ENCODE measurements at places on chromosomes 6 and 20. TPM values are rescaled to one million over a fixed set of nuclear protein-coding genes. Genes with fewer than 3 reads are reported as not detected.

C6orf132 gene
- not detected for total RNA-seq

- DNase-seq = no peak
- H3K4me1 ChIP-seq = peaks cover 17% of the 10 kb centered on the region
- H3K36me3 ChIP-seq = peaks cover 2% of the 10 kb centered on the region
These were observed 989 bp downstream of the FITM2 start for GRCh38 chr20:44309763-44310663.

HLA-DPB1 gene
- 24.5 TPM for total RNA-seq

GRCh38 chr6:152353440-152353839 lies 283.7 kb downstream of the SYNE1 start:
- H3K4me3 ChIP-seq = no peak overlapping the region
- H3K4me1 ChIP-seq = no peaks in the 10 kb centered on the region
- no peak overlapping the region for H3K27ac ChIP-seq
- H3K36me3 ChIP-seq = peaks cover 10% of the 10 kb centered on the region
- H3K27me3 ChIP-seq = no peaks in the 10 kb centered on the region

DNA sequence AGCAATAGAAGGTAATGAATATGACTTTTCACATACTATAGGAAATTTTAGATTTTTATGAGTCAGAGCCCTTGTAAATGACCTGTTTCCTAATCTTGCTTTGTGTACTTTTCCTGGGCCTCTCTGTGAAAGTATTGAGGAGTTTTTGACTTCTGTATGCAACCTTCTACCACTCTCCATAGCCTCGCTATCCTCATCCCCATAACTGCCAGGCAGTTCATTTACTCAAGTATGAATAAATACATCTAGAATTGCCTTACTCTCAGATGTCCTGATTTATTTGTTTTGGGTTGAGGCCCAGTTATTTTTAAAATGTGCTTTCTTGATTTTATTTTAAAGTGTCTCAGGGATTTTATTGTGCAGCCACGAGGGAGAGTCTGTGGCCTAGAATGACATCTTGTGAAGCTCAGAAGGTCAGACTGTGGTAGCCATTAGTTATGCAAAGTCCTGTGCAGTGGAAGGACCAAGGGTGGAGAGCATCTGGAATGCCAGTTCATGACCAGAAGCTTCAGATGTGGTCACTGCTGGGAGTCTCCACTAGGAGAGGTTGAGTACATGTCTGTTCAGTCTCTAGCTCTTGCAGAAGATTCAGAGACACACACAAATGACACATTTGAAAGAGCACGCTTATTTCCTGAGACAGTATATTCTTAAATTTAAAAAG lies 346.2 kb upstream of the IMPG1 start:
- no peak overlapping the region for H3K27ac ChIP-seq
- no peaks in the 10 kb centered on the region for H3K4me1 ChIP-seq
- H3K36me3 ChIP-seq = no peaks in the 10 kb centered on the region
- no peak for DNase-seq
- H3K4me3 ChIP-seq = no peak overlapping the region

NCR2 gene
- total RNA-seq = not detected
